T1000 (cell line): ENCODE measurements at places on chromosomes 3 and 15.

DNA sequence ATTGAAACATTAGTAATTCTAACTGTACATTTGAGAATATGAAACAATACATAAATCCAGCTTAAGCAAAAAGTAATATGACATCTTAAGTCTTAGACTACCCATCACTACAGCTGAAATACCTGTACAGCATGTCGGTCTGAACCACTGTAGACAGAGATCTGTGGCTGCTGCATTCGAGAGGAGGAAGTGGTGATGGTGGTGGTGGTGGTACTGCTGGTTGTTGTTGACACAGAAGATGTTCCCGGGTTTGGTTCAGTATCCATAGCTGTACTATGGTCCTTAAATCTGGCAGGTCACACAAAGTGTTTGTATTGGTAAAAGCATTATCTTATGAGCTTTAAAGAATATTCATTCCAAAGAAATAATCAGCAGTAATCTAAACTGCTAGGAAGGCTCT lies 2.9 kb downstream of the PHC3 start:
- DNase-seq: no peak

DNA sequence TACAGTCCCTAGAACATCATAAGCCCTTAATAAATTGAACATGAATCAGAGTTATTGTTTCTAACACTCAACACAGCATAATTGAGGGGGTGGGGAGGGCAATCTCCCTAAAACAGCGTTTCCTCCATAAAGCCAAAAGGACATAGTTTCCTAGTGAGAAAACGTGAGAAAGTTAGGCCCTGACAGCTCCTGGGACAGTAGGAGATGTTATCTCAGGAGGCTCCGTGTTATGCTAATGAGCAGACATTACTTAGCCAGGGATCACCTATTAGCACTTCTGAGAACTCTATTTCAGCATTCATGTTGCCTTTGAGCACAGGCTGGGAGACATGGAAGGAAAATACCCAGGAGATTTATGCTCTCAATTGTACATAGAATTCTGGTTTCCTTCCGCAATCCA lies 229.1 kb upstream of the ADAMTS9 start:
- DNase-seq: no peak

DNA sequence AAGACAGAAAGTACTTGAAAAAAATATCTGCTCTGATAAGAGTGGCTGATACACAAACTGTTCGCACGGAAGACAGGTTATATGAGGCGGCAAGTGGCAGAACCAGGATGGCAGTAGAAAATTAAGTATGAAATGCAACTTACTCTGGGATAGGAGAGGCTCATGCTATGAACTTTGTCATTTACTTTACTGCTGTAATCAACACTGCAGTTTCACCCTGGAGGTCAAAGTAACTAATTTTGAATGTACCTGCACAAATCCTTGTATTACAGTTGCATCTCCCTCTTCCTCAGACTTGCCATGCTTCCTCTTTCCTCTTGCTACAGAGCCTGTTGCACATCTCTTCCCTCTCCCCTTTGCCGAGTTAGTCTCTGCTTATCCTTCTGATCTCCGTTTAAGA lies 38.8 kb downstream of the HACL1 start:
- no peak for DNase-seq

DNA sequence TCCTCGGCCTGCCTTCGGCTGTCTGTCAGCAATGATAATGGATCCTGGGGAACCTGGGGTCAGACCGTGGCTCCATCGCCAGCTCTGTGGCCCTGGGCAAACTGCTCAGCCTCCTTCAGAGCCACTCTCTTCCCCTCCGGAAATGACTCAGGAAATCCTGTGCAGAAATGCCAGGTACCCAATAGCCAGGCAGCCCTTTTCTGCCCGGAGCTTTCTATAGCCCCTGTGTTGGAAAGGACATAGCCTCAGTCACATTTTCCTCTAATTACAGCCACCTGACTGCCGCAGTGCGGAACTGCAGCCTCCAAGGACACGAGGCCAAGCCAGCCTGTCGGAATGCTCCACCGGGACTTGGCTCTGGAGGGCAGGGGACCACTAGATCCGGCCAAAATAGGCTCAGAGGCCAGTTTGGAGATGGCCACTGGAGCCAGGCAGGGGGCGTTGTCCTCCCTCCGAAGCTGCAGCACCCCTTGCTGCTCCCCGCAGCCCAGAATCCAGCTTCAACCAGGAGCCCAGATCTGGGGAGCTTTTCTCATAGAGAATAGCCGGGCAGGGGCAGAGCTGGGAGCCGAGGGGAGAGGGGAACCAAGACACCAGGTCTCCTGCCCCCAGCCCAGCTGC lies 11.6 kb upstream of the ZXDC start:
- peak; percentile 12 for DNase-seq

DNA sequence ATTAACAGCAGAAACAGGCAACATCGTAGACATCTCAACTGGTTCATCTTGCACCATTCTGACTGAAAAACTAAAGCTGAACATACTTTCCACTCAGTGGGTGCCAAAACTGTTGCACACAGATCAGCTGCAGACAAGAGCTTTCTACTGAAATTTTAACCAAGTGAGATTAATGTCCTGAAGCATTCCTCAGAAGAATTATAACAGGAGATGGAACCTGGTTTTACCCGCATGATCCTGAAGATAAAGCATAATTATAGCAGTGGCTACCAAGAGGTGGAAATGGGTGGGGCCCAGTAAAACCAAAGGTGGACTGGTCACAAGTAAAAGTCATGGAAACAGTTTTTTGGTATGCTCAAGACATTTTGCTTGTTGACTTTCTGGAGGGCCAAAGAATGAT lies 858.8 kb downstream of the FHIT start:
- no peak for DNase-seq

- DNase-seq: no peak
Observed at GRCh38 chr3:23203708-23204330, 692 bp downstream of the UBE2E2 start.

- DNase-seq: no peak
Observed at GRCh38 chr3:194064380-194065332, 71.3 kb upstream of the HES1 start.

DNA sequence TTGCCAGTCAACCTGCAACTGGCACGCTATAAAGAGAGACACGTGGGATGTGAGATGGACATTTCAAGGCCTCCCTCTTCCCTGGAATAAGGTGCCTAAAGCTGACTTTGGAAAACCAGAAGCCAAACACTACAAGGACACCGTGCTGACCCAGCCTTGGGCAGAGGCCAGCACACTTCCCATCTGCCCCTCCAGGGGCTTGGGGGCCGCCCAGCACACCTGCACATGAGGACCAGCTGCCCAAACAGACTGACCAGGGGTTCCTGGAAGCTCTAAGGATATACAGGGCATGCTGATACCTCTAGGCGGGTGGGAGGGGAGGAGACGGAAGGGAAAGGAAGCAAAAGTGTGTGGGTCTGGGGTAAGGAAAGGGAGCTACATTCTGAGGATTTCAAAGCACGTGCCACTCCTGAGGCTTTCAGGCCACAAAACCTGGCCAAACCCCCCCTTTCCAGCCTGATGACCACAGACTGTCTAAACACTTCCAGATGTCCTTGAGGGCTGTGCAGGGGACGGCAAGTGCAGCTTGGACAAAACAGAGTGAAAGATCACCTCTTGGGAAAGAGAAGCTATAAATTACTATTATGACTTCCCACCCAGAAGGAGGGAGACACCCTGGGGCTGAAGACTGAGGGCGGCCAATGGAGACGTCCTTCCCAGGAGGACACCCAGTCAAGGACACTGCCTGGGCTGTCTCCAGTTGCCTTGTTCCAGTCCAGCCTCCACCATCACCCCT lies 57.9 kb downstream of the ADCY5 start:
- no peak for DNase-seq

DNA sequence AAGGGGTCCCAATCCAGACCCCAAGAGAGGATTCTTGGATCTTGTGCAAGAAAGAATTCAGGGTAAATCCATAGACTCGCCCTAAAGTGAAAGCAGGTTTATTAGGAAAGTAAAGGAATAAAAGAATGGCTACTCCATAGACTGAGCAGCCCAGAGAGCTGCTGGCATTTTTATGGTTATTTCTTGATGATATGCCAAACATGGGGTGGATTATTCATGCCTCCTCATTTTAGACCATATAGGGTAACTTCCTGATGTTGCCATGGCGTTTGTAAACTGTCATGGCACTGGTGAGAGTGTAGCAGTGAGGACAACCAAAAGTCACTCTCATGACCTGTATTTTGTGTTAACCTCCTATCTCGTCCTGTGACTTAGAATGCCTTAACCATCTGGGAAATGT lies 142.2 kb downstream of the DOCK3 start:
- no peak for DNase-seq

DNA sequence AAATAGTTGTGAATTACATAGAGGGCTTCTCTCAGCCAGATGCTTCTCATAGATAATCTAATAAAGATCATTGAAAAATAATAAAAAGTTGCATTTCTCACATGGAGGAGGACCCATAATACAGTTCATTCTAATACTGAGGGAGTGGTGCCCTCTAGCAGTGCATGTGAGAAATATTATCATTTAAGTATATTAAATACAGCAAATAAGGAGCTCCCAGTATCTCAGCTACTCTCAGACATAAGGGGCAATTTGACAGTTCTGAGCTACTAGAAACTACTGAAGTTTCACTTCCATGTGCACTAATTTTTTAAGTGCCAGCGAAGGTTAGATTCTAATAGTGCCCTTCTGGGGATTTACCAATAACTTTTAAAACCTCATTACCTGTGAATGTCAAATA lies 188.3 kb downstream of the IL5RA start:
- DNase-seq: no peak

GRCh38 chr3:156837115-156837514 lies 11.0 kb downstream of the LEKR1 start:
- DNase-seq: no peak

GRCh38 chr3:136595913-136596697 lies 156.1 kb downstream of the STAG1 start:
- no peak for DNase-seq

DNA sequence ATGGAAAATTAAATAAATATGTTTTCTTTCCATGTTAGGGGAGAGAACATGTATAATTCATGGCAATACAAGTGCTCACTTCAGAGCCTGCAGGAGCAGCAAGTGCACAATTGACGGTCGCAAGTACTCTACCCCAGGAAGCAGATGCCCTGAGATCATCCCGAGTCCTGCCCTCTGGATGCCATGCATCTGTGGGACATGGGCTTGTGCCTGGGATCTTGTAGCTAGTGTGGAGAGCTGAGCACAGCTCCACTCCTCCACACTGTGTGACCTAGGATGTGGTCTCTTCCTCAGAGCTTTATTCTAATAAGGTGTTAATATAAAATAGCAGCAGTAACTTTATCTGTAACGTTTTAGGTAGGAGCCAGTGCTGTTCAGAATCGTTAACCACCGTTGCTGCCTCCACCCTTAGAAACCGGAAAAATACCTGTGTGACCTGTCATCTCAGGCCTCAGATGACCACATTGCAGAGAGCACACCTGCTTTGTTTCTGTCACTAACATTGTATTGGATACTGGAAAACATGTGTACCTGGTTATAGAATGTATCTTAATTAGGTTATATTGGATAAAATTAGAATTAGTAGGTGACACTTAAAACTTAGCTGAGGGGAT lies 105.0 kb upstream of the GOLGA6L6 start:
- DNase-seq: no peak

DNA sequence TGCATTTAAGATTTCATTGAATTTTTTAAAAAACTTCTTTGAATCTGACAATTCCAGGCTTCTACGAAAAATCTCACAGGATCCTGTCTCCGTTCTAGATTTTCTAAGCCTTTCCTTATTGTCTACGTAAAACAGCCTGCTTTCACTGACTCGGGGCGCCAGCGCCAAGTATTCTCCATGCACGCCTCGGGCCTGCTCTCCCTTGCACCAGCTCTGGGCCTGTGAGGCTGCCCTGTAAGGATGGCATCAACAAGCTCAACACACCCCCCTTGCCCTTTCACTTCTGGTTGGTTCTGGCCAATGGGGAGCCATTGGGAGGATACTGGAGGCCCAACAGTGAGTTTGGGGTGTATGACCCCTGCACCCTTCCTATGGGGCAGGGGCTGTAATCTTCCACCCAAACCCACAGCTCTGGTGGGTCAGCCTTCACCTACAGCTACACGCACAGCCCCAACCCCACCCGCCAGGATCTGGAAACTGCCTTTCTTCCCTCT lies 47.8 kb downstream of the SLC41A3 start:
- DNase-seq: no peak

DNA sequence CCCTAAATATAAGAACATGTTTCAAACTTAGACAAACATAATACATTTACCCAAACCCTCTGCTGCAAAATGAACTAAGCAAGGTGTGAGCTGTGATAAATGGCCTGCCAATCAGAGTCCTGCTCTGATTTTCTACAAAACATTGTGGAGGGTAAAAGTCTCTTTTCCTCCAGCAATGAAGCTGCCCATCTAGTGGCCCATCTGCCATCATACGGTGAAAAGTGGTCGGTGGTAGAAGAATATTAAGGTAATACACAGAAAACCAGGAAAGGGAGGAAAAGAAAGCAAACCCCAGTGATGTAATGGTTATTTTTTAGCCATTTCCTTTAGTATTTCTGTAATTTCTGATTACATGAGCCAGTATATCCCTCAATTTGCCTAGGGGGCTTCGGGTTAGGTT lies 838.1 kb downstream of the TBL1XR1 start:
- DNase-seq: no peak

- no peak for DNase-seq
Observed at GRCh38 chr15:68654786-68655560, 76.2 kb downstream of the CORO2B start.

DNA sequence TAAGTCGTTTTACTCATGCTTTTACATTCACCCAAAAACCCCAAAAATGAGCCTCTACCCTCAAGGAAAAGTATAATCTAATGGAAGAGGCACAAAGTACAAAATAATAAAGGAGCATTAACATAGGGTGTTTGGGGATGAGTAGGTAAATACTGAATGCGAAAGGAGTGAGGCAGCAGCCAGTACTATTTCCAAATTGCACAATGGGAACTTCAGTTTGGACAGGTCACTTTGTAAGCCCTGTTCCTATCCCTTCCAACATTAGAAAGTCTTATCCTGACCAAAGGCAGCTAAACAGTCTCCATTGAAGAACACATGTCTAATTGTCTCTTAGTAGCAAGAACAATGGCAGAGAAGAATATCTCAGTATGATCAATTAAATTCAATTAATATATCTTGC lies 728.3 kb downstream of the GBE1 start:
- DNase-seq: no peak

DNA sequence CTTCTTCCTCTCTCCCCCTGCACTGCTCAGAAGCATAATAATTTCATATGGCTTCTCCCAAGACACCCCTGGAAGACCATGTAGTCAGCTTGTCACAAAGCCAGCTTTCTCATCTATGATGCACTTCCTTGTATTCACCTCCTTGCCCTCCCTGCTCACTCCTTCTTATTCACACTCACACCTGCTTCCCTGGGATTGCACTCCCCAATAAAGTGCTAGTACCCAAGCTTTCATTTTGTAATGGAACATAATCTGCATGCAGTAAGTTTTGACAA lies 76.9 kb upstream of the FRMD4B start:
- no peak for DNase-seq

DNA sequence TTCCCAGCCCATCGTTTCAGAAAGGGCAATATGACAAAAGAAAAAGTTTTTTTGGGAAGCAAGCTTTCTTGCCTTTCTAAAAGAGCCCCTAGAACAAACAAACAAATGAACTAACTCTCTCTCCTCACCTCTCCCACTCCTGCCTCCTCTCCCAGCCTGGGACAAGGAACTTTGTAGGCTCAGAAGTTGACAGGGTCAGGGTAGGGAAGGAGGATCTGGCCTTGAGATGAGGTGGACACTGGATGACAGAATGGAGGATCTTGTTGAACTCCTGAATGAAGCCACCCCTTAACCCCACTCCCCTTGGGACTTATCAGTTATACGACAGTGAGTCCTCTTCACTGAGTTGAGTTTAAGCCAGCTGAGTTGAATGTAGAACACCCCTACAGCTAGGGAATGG lies 1.6 kb upstream of the ITGA11 start:
- no peak for DNase-seq
